Fibroblast of skin of right quadriceps (primary cell): ENCODE measurements at places on chromosomes 4 and X.

GRCh38 chrX:118761939-118762707 lies 34.7 kb downstream of the IL13RA1 start:
- no peak for DNase-seq

GRCh38 chr4:110840221-110840654 lies 217.4 kb upstream of the PITX2 start:
- peak; percentile 78 for DNase-seq

GRCh38 chrX:18793601-18794089 lies 86.2 kb downstream of the PPEF1 start:
- DNase-seq, result peak; percentile 2

DNA sequence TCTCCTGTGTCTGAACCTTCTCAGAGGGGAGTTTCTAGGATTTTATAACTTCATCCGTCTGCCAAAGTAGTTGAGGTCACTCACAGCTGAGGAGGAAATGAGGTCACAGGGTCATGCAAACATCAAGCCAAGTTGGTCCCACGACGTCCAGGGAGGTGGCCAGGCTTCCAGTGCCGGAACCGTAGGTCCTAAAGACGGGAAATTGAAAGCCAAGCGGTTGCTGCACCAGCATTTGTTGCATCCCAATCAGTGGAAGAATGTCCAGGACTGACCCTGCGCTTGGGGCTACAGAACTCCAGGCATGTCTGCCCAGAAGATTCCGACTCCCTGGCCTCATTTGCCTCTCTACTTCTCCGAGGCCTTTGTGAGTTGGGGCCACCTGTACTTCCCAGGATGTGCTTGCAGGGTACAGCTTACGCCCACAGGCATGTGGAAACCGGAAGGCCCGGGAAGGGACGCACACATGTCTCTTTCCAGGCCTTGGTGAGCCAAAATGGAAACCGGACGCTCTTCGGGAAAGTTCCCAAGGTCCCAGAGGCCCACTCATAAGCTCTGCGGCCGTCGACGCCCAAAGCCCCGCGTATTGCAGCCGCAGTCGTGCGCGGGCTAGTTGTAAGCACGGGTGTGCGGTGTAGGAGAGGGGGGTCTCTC lies 9.3 kb downstream of the PRDM8 start:
- DNase-seq, result no peak

- DNase-seq, result no peak
Measured at GRCh38 chr4:3026540-3026939, 47.8 kb downstream of the HTT-AS start.

DNA sequence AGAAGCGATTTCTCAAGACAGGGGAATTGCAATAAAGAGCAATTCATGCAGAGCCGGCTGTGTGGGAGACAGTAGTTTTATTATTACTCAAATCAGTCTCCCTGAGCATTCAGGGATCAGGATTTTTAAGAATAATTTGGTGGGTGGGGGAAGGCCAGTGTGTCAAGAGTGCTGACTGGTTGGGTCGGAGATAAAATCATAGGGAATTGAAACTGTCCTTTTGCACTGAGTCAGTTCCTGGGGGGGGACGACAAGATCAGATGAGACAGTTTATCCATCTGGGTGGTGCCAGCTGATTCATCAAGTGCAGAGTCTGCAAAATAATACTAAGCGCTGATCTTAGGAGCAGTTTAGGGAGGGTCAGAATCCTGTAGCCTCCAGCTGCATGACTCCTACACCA lies 502.4 kb downstream of the NLGN4X start:
- DNase-seq, result peak; percentile 79

GRCh38 chr4:76012388-76012801 lies 5.1 kb upstream of the CXCL9 start:
- peak; percentile 28 for DNase-seq

GRCh38 chr4:60359746-60360367 lies 840.3 kb upstream of the ADGRL3 start:
- no peak for DNase-seq

DNA sequence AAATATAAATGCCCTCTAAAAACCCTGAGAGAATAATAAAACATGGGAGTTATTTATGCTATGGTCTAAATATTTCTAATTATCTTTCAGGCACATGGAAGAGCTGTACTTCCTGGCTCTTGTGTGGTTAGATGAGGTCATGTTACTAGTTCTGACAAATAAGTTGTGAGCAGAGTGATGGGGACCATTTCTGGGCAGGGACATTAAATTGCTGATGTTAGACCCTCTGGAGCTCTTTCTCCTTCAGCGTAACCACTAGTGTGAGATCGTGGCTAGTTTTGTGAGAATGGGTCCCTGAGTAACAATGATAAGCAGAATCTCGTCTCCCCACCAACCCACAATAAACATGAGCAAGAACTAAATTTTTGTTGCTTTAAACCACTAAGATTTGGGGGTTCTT lies 108.0 kb downstream of the MAML3 start:
- no peak for DNase-seq

- DNase-seq, result no peak
Measured at GRCh38 chr4:111793433-111794091, 351.7 kb upstream of the FAM241A start.

- DNase-seq, result no peak
Measured at GRCh38 chrX:56366901-56367300, 134.7 kb downstream of the KLF8 start.

DNA sequence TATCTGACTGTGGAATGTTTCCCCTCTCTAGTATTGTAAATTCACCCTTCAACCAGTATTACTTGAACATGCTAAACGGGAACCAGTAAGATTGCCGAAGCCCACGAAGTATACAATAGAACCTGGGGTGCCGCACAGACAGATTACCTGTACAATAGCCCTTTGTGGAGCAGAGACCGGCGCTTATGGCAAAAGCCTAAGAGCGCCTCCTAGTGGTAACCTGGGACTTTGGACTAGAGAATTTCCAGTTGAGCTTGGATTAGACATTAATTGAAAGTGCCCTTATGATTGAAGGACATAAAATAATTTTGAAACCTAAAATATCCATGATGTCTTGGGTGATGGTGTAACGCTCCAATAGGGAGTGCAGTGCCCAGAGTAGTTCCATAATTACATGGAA lies 14.1 kb downstream of the ZNF157 start:
- peak; percentile 32 for DNase-seq

DNA sequence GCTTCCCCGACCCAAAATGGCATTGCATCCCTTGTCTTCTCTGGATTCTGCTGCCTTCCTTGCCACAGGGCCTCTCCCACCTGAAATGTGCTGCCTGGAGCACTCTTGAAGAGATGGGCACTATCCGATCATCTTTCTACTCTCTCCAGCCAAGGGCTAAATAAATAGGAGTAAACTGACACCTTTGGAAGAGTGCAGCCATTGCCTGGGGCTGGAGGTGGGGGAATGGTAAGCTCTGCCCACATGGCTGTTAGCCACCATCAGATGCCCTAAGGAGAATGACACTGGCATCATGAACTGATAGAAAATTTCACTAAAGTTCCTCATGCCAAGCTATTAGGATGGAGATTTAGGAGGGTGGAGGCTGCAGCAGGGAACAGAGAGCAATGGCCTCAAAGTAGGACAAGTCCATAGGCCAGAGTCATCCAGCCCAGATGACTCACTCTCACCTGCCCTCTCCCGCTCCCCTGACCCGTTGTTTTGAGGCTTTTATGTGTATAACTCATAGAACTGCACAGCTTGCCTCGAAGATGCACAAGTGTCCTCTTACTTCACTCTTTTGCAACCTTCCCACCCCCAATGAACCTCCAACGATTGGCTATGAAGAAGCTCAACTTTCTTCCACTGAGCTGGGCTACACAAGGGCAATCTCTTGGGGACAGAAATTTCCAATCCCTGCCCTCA lies 822 bp upstream of the PFKFB1 start:
- no peak for DNase-seq

DNA sequence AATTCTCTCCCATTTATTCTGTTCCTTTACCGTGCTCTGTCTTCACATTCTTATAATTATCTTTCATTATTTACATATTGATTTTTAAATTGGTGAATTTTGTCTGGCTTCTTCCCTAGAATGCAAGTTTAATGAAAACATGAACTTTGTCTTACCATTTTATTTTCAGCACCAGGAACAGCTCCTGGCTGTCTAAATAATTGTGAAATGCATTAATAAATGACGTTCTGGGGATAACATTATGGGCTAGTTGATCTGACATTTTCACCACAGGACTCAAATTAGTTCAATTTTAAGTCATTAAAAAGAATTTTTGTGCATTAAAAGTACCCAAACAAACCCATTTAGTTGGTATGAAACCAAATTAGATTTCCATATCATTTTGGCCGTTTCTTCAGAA lies 97.5 kb downstream of the KCTD8 start:
- no peak for DNase-seq

GRCh38 chr4:94927696-94928095 lies 169.9 kb downstream of the BMPR1B start:
- DNase-seq, result no peak

GRCh38 chr4:121978172-121978516 lies 26.3 kb upstream of the TRPC3 start:
- no peak for DNase-seq

GRCh38 chr4:96879527-96879926 lies 1039.6 kb downstream of the PDHA2 start:
- DNase-seq, result no peak
